IMR-90 (cell line): ENCODE measurements at places on chromosomes 3 and 15. TPM values are rescaled to one million over a fixed set of nuclear protein-coding genes. Genes with fewer than 3 reads are reported as not detected.

Gene GPR176
- total RNA-seq, result 194 and 246 TPM in 2 replicates

Gene EBLN2
- total RNA-seq, result 6.4 and 7.7 TPM in 2 replicates

Gene KNG1
- total RNA-seq, result not detected in 2 replicates

Gene GPR160
- total RNA-seq, result 0.18 and 0.28 TPM in 2 replicates

DNA sequence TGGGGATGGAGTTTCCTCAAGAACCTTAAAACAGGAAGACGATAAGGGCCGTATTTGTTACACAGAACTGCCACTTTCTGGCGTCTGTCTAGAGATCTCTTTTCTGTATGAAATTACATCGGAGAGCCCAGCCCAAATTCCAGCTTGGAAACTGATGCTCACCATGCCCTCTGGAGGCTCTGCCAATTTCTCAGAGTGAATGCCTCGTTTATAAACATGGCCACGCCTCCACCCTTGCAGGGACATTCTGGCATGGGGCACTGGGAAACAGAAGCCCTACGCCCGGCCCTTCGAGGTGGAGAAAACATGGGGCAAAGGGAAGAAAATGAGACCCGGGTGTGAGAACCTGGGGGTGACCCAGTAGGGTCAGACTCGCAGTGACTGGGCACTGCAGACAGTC, 53.4 kb upstream of the SEC13 start:
- no peak for DNase-seq

DNA sequence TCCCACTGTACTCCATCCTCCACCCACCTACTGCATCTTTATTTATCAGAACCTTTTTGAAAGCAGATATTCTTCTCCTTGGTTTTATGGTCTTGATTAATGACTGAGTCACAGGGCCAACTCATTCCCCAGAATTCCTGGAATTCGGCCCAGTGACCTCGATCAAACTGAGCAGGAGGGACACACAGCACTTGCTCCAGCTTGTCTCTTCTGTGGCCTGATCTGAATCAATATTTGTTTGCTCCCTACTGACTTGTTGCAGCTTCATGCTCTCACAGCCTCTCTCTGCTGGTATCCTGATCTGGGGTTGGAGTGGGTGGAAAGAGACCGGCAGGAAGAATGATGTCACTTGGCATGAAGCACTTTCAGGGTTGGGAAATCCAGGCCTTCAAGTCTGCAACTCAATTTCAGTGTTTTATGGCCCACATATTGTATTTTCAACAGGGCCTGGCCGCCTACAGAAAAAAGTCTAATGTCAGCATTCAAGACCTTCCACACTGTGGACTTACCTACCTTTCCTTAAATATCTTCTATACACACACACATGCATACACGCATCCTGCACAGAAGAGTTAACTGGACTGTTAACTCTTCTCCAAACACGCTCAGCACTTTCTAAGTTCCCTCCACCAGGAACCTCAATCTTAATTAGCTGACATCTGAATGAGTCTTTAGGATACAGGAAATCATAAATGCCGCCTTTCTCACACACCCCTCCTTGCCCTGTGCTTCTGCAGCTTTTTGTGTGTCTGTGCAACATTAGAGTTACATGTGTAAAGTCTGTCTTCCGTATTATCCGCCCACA, 4.6 kb downstream of the ANXA2 start:
- DNase-seq, result peak; percentile 98

- DNase-seq, result no peak
These were observed 29.4 kb upstream of the IQSEC1 start for GRCh38 chr3:13102386-13103345.

Gene SPINK8
- not detected in 2 replicates for total RNA-seq

DNA sequence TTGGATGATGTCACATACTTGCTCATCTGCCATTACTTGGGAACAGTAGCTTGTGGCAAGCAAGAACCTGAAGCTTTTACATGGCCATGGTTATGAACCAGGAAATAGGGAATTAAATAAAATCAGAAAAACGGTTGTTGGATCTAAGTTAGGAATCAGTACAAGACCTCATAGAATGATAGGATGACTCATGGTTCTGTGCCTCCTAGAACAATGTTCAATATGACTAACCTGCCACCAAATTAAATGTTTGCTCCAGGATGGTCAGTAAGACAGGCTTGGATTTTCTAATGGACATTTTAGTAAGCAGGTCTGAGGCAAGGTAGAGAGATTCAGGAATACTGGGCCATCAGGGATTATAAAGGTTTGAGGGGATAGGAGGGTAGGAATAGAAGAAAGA, 218.9 kb downstream of the PLOD2 start:
- no peak for DNase-seq

- no peak for DNase-seq
These were observed 618.6 kb downstream of the NAALADL2 start for GRCh38 chr3:175477651-175478224.

GRCh38 chr15:69342460-69343076, 43.9 kb downstream of the PAQR5 start:
- DNase-seq, result no peak
